ENCODE measurements at places on chromosomes 2 and 18.

DNA sequence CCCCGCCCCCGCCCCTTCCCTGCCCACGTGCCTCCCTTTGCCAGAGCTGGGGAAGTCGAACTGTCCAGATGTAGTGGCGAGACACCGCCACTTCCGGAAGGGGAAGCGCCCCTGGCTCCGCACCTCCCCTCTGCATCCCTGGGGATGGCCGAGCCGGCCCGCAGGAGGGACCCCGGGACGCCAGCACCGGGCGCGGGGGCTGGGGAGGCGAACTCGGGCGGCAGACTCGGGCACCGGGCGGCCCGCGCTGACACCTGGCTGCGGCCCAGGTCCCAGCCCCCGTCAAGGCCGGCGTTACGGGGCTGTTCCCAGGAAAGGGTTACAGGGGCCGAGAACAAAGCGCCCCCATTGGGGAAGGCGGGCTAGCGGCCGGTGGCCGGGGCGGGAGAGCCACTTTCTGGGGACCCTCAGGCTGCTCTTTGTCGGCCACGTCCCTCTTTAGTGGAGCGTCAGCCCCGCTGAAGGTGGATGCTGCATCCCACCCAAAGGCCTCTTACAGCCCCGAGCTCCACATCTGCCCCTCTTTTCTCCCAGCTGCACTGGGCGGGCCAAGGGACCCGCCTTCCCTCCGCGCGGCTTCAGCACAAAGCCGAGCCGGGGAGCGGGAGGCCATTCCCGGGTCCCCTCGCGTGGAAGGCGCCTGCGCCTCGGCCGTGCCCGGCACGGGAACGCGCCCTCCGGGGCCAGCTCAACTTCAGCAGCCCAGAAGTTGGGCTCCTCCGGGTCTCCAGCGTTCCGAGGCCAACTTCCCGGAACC lies 1.3 kb downstream of the SDC1 start:
- DNase-seq: peak; percentile 84

DNA sequence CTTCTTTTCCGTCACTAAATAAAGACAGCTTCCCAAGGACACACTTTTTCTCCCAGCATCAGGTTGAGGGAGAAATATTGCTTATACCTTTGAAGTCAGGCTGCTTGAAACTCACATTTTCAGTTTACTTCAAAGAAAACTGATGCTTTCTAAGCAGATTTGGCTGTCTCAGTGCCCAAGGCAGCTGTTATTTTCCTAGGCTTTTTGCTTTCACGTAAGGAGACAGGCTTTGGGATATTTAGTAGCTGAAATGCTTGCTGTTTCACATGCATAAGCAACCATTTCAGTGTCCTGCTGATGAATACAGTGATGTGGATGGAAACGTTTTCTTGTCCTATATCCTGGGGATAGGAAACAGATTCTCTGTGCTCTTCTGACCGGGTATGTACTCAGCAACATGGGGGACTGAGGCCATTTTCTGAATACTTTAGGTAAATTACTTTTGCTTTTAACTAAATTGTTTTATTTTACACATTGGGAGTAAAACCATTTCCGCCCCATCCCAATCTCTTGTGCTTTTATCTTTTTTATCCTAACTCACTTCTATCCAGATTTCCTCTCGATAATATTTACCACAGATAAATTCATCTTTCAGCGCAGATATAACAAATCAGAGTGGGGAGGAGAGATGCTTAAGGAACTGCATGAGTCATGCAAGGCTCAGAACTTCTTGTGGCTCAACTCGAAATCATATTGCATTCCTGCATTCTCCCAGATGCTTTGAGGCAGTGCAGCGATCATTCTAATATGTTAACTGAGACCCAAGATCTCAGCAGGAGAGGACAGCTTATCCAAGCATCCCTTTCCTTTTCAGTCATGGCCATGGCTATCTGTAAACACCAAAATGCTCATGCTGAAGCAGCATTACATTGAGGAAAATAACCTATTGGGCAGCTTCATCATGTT lies 22.2 kb downstream of the GALR1 start:
- no peak for DNase-seq

DNA sequence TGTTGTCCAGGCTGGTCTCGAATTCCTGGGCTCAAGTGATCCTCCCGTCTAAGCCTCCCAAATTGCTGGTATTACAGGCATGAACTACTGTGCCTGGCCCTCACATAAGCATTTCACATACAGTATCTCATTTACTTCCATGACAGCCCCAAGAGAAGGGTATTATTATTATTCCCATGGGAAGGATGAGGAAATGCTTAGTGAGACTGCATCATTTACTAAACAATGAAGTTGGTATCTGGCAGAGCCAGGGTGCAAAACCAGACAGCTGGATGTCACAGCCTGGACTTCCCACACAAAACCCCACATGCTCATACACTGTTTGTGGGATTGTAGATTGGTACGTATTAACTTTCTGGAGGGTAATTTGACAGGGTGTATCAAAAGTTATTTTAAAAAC lies 29.9 kb downstream of the DAPL1 start:
- DNase-seq: no peak

- DNase-seq: no peak
These were observed 67.3 kb downstream of the SPTBN1 start for GRCh38 chr2:54523324-54523959.

DNA sequence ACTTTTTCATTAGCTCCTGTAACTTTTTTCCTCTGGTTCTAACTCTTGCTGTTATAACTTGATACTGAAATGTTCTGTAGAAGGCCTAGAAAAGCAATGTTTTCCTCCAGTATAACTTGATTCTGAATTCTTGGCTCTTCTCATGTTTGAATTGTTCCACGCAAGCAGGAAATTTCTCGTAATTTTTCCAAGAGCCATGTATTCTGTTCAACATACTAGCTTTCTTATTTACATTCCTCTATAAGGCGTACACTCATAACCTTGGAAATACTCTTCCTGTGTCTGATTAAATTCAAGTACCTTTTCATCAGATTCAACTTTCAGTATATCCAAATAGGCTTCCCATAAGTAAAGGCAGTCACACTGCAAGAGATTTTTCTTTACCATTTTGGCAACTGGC lies 109.1 kb downstream of the SMAD2 start:
- DNase-seq: no peak

DNA sequence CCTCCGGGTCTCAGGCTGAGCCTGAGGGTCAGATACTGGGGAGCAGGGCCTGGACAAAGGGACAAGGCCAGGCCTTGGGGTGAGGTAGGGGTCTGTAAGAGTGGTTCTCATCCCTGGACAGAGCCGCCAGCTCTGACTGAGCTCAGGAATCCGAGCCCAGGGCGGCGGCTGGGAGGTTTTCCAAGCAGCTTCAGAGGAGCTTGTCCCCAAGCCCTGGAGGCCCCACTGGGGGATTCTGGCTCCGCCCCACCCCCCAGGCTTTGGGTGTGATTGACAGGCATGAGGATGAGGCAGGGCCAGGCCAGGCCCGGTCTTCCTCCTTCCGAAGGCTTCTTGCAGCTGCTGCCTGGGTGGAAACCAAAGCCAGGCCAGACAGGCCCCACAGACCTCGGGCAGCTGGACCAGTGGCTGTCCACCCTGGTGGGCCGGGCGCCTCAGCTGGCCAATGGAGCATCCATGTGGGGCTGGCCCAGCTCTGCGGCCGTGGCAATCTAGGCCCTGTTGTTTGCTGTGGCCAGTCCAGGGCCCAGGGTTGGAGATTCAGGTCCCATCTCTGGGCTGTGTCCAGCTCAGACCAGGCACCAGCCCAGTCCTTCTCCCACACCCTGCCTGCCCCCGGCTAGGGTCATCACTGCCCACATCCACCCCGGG lies 23.1 kb upstream of the GPC1 start:
- DNase-seq: peak; percentile 30

DNA sequence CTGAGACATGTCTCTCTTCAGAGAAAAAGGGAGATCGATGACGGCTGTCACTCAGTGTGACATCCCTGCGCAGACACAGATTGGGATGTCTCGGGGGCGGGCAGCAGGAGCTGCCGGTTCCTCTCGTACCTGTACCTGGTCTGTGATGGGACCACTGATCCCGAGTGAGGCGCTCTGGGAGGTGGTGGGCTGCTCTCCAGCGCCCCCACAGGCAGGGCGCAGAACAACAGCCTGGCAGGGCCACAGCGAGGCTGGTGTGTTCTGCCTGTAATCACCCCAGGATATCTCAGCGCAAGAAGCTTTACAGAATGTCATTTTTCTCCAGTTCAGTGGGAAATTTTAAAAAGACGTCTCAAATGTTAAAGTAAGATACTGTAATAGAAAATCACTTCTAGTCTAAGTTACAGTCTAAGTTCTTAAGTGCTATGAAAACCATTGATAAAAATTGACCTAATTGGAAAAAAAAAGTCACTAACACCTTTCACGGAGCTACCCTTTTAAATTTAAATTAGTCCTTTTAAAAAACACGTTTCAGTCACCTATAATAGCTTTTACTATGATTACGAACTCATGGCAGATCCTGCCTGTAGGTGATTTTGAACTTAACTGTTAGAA lies 189.8 kb downstream of the SNTG2 start:
- DNase-seq: no peak

- DNase-seq: no peak
These were observed 14.8 kb downstream of the COL5A2 start for GRCh38 chr2:189164746-189165145.

- DNase-seq: no peak
These were observed 151.3 kb upstream of the NCK2 start for GRCh38 chr2:105593221-105593967.

- DNase-seq: no peak
These were observed 58.4 kb downstream of the SEMA4F start for GRCh38 chr2:74712223-74713053.

DNA sequence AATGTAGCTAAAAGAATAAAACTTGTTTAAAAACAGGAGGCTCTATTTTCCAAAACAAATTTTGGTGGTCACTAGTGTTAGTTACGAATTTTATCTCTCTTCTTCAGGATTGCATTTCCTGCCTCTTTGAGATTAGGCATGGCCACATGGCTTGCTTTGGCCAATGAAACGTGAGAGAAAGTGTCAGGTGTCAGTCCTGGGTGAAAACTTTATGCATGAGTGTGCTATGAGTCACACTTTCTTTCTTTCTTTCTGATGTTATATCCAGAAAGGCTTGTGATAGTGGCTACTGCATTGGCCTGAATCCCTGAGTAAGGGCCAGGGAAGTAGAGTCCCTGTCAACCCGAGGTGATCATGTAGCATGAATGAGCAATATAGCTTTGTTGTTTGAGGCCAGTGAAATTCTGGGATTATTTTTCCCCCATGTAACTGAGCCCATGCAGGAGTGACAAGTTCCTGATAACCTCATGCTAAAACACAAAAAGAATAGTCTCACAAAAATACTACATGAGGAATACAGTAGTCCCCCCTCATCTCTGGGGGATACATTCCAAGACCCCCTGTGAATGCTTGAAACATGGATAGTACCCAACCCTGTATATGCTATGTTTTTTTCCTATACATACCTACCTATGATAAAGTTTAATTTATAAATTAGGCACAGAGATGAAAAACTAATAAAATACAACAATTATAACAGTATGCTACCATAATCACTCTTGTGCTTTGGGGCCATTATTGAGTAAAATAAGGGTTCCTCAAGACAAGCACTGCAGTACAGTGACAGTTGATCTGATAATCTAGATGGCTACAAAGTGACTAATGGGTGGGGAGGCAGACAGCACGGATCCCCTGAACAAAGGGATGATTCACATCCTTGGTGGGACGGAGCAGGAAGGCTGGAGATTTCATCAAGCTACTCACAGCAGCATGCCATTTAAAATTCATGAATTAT lies 109.5 kb downstream of the CDC42EP3 start:
- no peak for DNase-seq

- DNase-seq: no peak
These were observed 135.8 kb downstream of the IKZF2 start for GRCh38 chr2:213015387-213016165.

DNA sequence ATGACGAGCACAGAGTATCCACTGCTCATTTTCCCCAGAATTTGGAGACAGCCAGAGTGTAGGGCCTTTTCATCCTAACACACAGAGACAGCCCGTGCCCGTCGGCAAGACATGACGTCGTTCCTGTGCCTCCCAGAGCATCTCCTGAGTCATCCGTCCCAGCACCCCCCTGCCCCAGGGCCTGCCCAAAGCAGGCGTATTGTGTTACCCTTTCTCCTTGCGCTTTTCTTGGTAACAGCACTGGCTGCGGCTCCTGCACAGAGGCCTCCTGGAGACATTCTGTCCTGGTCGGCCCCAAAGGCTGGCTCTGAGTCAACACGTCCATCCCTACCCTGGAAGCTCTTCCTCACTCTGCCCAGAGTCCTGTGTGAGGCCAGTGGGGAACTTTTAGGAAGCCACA lies 217.1 kb downstream of the KLHL29 start:
- peak; percentile 75 for DNase-seq

DNA sequence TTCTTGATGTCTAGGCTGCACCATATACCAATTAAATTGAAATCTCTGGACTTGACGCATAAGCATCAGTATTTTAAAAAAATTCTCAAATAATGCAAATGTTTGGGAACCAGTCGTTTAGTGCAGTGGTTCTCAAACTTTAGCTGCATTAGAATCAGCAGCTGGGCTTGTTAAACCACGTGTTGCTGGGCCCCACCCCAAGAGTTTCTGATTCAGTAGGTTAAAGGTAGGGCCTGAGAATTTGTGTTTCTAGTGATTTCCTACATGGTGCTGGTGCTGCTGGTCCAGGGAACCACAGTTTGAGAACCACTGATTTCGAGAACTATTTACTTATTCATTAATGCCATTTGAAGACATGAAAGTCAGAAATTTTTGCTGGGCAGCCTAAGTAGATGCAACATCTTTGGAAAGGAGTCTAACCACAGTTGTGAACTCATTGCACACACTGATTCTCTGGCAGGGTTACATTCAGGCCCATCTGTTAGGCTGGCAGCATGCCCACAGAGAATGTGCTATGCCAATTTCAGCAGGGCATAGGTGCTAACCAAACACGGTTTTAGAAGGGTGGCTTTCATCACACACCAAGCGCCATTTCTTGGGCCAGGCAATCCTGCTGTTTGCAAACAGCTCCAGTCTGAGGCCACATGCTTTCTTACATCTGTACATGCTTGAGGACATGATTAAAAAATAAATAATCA lies 26.4 kb upstream of the ATP5MC3 start:
- DNase-seq: no peak

GRCh38 chr2:118834901-118835745 lies 12.3 kb downstream of the EN1 start:
- DNase-seq: no peak

DNA sequence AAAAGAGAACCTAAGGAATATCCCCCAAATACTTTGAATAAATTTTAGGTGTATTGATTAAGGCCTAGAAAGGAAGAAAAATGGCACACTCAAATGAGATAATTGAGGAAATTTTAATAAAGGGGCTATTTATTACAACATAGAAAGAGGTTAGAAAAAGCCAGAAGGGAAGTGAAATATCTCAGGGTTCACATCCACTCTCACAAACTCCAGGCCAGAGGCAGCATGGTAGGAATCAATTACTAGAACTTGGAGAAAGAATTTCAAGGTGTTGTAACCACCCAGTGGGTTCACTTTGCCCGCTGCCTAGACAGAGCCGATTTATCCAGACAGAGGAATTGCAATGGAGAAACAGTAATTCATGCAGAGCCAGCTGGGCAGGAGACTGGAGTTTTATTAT lies 617.5 kb upstream of the ACVR2A start:
- no peak for DNase-seq

GRCh38 chr18:74248189-74248588 lies 43.6 kb downstream of the CYB5A start:
- no peak for DNase-seq
